ENCODE measurements at places on chromosomes 1 and 21.

GRCh38 chr1:9350013-9350908 lies 57.6 kb downstream of the SPSB1 start:
- no peak for DNase-seq

DNA sequence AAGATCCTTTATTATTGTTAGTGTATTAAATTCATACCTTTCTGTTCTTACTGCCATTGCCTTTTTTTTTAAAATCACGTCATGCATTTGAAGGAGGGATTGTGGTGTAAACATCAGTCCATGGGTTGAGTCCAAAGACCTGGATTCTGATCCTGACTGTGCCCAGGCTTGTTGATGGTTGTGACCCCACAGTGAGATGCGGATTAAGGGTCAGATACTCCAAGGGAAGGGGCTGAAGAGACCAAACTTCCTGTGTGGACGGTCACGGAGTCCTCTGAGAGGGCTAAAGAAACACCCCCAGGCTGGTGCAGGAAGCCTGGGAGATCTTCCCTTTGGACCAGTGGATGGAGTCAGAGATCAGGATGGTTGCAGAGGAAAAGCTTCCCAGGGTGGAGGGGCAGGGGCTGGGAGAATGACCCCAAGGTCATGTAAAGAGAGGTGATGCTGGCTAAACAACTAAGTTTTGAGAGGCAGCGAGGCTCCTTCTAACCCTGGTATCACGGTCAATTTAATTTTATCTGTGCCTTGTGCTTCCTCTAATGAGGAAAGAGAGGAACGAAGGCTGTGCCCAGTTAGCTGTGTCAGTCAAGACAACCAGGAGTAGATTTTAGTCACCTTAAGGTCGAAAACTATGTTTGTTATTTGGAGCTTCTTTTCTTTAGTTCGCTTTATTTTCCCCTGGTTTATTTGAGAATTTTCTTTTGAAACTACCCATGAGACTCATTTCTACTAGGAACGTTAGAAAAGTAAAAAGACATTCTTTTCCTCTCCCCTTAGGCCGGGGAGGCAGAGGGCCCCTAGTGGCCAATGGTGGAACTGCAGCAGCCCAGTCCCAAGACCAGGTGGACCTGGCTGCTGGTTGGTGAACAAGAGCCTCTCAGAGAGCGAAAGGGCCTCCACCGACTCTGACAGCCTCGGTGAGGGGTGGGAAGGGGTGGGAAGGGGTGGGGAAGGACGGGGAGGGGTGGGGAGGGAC lies 8.7 kb upstream of the GPR161 start:
- peak; percentile 93 for DNase-seq

DNA sequence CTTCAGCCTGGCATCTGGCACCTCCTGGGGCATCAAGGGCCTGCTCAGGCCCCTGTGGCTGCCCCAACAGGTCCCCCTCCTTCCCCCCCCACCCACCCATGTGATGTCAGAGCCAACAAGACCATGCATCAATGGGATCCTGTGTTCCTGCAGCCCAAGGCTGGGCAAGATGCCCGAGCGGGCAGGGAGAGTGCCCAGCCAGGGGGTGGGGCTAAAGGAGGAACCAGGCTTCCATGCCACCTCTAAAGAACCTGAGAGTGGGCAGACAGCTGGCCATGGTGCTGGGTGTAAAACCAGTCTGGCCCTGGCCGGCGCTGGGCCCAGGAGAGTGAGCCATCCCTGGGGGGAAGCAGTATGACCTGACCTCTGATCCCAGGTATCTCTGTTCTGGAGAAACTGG lies 7.6 kb downstream of the COL16A1 start:
- no peak for DNase-seq

DNA sequence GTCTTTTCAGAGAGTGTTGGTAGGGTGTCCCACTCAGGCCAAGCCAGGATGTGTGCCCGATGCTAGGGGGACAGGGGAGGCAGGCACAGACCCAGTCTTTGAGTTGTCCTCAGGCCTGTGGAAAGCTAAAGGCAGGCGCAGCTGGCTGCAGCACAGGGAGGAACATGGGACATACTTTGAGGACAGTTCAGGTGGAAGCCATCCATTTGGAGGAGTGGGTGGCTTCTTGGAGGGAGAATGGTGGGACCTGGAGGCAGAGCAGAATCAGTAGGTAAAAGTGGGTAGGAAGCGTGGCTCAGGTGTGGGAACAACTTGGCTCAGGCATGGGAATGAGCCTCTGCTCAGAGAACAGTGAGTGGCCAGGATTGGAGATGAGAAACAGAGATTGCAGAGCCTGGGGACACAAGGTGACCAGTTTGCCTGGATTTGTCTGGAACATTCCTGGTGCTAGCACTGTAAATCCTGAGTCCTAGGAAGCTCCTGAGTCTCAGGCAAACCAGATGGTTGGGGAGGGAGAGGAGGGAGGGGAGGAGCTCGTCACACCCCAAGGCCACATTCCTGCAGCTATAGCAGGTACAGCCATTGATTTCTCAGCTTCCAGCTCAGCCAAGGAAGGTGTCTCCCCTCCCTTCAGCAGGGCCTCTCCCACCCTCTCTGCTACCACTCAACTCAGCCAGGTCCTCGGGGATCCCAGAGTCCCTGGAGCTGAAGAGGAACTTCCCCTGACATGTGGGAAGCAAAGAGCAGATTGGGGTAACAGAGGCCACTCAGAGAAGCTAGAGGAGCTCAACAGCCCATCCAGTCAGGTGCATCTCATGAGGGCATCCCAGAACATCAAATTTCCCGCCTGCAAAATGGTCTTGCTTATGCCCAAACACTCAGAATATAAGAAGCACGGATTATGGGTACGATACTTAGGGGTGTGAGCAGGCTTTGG lies 65.2 kb upstream of the TINAGL1 start:
- no peak for DNase-seq

- DNase-seq = peak; percentile 32
Measured at GRCh38 chr1:246107516-246108277, 399.4 kb downstream of the SMYD3 start.

DNA sequence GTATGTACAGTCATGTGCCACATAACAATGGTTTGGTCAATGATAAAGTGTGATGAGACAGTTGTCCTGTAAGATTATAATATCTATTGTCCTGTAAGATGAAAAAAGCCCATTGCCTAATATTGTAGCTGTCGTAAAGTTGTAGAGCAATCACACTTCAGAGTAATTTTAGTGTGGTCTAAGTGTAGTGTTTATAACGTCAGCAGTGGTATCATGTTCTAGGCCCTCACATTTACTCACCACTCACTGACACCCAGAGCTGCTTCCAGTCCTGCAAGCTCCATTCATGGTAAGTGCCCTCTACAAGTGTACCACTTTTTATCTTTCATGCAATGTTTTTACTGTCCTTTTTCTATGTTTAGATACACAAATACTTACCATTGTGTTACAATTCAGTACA lies 259.9 kb upstream of the RAB4A start:
- DNase-seq = no peak

DNA sequence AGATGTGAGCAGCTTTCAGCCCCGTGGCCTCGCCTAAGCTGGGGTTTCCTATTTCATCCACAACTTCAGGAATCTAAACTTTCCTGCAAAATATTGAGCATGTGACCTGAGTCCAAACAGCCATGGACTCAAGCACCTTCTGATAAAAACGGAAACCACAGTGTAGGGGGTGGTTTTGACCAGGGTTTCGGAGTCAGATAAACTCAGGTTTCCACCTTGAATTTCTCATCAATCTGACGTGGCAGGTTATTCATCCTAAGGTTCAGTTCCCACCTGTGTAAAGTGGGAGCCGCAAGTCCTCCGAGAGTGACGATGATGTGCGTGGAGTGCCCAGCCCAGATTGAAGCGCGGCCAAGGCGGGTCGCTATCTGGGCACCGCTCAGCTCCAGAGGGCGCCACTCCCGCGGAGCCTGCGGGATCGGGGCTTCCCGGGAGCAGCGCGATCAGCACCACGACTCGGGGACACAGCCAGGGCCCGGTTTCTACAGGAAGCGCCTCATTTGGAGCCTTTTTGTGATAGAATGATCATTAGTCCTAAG lies 871 bp upstream of the ETS2 start:
- no peak for DNase-seq

GRCh38 chr1:66927528-66927927 lies 2.7 kb downstream of the MIER1 start:
- DNase-seq = no peak

- DNase-seq = peak; percentile 70
Measured at GRCh38 chr1:168467452-168467851, 76.3 kb downstream of the XCL2 start.

DNA sequence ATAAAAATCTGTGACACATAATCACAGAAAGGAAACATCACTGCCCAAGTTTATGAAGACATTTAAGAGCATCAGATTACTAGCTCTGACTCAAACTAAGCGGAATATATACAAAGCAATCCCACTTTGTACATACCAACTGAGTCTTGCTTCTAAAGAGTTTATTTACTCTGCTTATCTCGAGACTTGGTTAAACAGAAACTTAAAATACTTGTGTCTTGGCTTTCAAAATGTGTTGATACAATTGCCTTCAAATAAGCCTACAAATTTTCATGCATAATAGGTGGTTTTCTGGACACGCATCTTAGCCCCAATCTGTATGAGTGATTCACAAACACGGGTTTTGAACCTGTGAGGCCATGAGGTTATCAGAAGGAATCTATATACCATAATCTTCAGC lies 21.0 kb downstream of the CD160 start:
- DNase-seq = no peak

GRCh38 chr1:109279615-109280278 lies 3.2 kb downstream of the PSRC1 start:
- no peak for DNase-seq

- no peak for DNase-seq
Measured at GRCh38 chr21:42853621-42854020, 25.7 kb downstream of the WDR4 start.

GRCh38 chr1:35036621-35037020 lies 4.9 kb upstream of the ZMYM6 start:
- DNase-seq = no peak

- no peak for DNase-seq
Measured at GRCh38 chr21:45819478-45820170, 161.9 kb upstream of the COL6A1 start.

GRCh38 chr21:38505654-38506523 lies 7.6 kb upstream of the ERG start:
- peak; percentile 90 for DNase-seq

- DNase-seq = no peak
Measured at GRCh38 chr1:2375246-2375922, 16.0 kb downstream of the MORN1 start.

DNA sequence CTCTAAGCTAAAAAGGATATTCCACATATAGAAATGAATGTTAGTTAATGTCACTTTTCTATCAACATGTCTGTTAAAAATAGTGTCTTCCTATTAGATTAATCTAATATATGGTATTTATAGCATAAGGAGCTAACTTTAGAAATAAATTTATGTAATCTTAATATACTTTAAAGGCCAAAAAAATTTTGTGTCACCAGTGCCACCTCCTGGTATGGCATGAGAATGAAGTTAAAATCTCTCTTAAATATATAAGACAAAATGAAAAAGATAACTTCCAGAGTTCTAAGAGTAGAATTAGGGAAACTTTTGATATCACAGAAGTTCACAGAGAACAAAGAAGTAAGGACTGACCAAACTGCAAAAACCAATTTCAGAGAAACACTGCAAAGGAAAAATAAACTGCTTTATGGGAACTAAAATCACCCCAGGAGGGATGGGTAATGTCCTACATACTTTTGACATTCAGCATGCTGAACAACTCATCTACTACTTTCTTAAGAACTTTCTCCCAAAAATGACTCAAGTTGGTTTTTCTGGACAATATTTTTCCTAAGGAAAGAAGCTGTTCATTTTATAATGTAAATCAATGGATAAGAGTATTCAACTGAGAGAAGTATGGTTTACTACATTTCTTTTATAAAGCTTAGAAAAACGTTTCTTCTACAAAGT lies 82.8 kb downstream of the TRIM33 start:
- DNase-seq = peak; percentile 53

GRCh38 chr1:215601276-215601675 lies 34.2 kb downstream of the KCTD3 start:
- no peak for DNase-seq

DNA sequence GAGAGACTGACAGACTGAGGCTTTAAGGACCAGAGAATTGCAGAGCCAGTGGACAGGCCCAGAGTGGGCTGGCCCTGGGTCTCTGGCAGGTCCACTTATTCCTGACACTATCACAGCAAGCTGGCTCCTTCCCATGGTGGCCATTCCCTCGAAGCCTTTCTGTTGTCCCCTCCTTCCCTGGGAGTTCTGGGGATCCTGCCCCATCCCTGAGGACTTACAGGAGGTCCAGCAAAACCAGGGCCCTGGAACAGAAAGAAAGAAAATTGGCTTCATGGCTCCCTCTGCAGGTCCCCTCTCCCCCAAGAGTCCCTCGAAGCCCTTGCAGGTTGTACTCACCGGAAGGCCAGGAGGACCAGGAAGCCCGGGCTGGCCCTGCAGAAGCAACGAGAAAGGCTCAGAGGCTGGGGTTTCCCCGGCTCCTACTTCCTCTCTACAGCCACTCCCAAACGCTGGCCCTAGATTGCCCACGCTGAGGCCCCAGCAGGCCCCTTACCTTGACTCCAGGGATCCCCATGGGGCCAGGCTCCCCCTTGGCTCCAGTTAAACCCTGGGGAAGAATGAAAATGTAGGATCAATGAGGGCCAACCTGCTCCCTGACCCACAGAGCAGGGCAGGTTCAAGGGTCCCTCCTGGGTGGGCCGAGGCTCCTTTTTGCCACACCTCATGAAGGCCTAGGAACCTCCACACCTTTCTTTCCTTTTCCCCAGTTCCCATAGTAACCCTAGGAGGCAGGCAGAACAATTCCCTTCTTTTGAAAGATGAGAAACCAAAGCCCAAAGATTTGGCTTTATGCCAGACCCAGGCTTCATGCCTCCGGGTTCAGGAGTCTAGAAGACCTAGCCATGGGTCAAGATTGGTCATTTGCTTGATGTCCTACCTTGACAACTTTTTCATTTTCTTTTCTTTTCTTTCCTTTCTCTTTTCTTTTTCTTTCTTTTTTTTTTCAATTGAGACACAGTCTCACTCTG lies 4.6 kb downstream of the COL9A2 start:
- DNase-seq = peak; percentile 78
